ENCODE measurements at places on chromosomes 5 and 9. TPM values are rescaled to one million over a fixed set of nuclear protein-coding genes. Genes with fewer than 3 reads are reported as not detected.

HAND1 gene
- not detected for total RNA-seq

FBP1 gene
- not detected for total RNA-seq

TAS2R1 gene
- total RNA-seq: not detected

SLC46A2 gene
- total RNA-seq: not detected

PCDHGA4 gene
- total RNA-seq: 4.7 TPM

All from bronchial smooth muscle cell (primary cell).